ENCODE measurements at places on chromosomes 16 and 17.

- peak; percentile 56 for DNase-seq
Observed at GRCh38 chr16:14529010-14529669, 100.9 kb downstream of the PARN start.

- DNase-seq = no peak
Observed at GRCh38 chr16:77599793-77600415, 122.4 kb upstream of the NUDT7 start.

DNA sequence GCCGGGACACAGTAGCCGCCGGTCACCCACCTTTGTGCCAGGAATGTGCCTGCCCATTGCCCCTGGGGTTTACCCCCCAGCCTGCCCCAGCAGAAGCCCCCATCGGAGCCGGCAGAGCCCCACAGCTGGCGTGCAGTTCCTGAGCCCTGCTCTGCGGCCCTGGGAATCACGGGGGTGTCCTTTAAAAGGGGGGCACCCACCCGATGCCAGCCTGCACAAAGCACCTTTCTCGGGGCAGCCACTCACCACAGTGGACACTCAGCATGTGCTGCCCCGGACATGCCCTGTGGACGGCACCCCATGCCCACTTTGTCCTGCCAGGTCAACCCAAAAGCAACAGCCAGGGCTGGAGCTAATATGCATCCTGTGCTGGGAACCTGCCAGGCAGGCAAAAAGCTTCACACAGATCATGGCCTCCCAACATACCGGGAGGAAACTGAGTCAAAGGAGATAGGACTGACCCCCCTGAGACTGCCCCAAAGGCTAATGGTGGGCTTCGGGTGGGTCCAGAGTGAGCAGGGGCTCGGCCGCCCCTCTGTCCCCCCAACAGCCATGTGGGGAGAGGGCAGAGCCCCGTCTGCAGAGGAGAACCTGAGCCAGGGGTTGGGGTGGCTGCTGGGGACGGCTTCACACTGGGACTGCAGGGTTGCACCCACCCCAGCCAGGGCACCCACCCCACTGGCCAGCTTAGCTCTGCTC is 45.8 kb upstream of the ZC3H18 start:
- DNase-seq = no peak

GRCh38 chr17:4263282-4264215 is at the start of gene ANKFY1:
ANKFY1 (minus strand) TSS chr17:4263979; CDS start chr17:4263941, 38 bp downstream.
- peak; percentile 96 for DNase-seq

- DNase-seq = no peak
Observed at GRCh38 chr17:45009676-45010467, 41.6 kb downstream of the DCAKD start.

GRCh38 chr16:67923414-67924116 is 8.1 kb downstream of the CTRL start:
- DNase-seq = no peak

DNA sequence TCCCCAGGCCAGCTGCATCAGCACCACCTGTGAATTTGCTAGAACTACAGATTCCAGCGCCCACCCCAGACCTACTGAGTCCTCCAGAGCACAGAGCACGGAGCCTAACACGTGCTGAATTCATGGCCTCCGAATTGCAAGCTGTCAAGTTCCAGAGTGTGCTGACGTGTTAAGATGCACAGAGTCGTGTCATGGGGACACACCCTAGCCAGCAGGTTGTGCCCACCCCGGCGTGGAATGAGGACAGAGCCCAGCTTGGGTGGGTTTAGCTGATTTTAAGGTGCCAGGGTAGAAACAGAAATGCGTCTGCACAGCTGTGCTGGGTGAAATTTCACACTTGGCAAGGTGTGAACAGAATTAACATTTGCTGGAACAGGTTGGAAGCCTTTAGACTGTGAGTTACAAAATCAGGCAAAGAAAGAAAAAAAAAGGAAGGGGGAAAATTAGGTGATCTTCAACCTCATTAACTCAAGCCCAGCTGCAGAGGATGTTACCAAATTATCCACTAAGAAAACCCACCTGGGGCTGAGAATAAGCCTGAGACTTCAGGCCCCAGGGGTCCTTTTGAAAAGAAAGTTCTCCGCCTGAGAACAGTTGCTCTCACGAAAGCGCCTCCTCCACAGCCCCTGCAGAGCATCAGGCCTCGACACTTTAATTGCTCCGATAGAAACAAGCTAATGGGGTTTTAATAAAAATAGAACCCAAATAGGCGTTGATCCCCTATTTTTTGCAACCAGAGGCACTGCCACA is 27.1 kb downstream of the GINS3 start:
- DNase-seq = peak; percentile 64

GRCh38 chr17:8713878-8714277 is 30.8 kb downstream of the CCDC42 start:
- DNase-seq = no peak

- no peak for DNase-seq
Observed at GRCh38 chr17:68987966-68988365, 32.8 kb upstream of the ABCA8 start.

GRCh38 chr17:80104321-80104955 is 3.1 kb downstream of the GAA start:
- DNase-seq = no peak

DNA sequence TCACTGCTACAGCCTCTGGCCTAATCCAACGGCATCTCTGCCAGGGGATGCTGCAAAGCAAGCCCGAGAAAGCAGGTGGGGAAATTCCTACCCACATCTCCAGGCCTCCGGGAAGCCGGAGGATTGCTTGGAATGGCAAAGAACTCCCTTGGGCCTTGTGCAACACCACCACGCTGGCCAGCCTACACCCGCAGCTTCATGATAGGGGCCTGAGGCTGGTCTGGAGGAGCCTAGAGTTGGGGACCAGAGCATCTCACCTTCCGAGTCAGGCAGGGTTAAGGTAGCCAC is 20.3 kb downstream of the GGA3 start:
- DNase-seq = no peak

DNA sequence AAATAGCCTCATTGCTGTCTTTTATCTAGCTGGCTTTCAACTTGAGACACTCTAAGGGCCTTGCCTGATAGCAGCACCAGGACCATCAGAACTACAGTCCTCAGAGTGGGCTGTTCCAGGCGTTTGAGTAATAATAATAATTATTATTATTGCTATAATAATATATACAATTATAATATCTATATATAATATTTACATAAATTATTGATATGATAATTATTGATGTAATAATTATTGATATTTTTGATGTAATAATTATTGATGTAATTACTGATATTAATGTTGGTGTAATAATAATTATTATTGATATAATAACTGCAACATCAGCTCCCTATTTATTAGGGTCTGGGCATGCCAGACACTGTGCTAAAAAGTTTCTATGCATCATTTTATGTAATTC is 25.6 kb upstream of the CRHR1 start:
- no peak for DNase-seq

GRCh38 chr17:82696916-82697807 is 1.3 kb downstream of the RAB40B start:
- DNase-seq = no peak

DNA sequence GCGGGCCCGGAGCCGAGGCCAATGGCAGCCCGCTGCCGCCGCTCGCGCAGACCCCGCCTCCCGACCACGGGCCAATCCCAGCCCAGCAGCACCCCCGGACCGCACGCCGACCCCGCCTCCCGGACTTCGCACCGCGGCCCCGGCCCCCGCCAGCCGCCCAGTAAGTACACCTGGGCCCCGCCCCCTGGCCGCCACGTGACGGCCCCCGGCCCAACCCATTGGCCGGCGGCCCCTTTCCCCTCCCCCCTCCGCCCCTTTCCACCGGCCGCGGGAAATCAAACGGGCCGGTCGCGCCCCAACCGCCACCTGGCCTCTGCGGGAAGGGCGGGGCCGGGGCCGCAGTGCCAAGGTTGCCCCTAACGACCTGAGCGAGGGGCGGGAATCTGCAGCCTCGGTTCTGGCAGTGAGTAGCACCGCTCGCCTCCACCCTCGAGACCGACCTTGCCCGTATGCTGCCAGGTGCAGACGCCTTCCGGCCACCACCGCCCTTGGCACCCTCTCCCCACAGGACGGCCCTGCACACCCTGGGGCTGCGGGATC is at the start of gene YBX2:
YBX2 (minus strand) TSS at position 26 of the 540 bp plus-strand sequence. CDS start 139 bp downstream, outside the sequence.
- peak; percentile 85 for DNase-seq

DNA sequence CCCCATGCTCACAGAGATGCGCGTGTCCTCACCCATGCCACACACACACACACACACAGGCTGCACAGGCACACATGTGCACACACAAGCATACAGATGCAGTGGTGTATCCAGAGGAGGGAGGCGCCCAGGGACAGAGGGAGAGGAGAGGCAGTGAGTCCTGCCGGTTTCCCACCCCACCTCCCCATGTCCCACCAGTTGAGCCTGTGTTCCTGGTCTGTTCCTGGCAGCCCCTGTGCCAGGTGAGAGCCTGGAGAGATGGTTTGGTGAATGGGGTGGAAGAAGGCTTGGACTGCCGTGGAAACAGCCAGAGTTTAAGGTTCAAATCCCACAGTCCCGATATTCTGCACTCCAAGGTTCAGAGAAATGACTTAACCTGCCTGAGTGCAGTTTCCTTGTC is 10.2 kb upstream of the FADS6 start:
- no peak for DNase-seq

DNA sequence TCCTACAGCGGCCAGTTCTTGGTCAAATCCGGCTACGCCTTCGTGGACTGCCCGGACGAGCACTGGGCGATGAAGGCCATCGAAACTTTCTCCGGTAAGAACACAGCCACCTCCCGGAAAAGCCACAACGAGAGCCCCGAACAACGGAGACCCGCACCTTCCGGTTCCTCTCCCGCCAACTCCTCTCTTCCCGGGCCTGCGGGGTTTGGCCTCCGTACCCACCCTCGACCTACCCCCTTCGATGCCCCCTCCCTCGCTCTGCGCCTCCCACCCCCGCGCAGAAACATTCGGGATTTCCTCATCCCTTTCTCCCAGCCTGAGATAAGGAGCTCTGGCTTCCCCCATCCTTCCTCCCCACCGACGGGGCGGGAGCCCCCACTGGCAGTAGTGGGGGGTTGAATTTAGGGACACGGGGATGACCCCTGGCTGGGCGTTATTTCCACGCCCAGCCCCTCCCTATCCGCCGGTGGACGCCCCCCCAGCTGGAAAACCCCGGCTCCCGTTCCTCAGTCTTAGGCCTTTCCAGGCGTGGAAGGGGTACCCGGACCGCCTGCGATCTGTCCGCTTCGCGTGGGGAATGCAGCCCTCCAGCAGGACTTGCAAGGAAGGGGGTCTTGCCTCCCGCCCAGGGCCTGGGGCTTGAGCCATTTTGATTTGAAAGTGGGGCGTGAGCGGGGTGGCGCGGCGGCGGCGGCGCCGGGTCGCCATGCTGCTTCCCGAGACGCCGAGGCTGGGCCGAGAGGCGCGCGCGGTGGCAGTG is 822 bp downstream of the IGF2BP1 start:
- no peak for DNase-seq

DNA sequence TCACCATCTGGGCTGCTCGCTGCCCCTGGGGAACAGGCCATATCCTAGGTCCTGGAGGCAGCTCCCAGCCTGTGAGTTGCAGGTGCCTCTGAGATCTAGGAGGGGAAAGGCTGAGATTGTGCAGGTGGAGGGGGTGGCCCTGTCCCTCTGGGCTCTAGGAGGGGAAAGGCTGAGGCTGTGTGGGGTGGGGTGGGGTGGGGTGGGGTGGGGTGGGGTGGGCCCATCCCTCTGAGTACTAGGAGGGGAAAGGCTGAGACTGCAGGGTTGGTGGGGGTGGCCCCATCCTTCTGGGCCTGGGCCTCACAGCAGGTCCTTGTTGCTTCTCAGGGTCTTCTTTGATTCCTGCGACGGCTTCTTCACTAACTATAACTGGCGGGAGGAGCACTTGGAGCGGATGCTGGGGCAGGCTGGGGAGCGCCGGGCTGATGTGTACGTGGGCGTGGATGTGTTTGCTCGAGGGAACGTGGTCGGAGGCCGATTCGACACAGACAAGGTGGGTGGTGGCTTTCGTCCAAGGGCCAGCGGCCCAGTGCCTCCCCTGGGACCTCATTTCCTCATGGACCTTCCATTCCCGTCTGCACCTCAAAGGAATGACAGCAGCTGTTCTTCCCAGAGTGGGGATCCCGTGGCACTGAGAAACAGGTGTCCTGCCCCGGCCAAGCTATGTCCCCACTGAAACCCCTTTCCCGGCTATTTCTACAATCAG is 7.1 kb downstream of the ENGASE start:
- DNase-seq = no peak

DNA sequence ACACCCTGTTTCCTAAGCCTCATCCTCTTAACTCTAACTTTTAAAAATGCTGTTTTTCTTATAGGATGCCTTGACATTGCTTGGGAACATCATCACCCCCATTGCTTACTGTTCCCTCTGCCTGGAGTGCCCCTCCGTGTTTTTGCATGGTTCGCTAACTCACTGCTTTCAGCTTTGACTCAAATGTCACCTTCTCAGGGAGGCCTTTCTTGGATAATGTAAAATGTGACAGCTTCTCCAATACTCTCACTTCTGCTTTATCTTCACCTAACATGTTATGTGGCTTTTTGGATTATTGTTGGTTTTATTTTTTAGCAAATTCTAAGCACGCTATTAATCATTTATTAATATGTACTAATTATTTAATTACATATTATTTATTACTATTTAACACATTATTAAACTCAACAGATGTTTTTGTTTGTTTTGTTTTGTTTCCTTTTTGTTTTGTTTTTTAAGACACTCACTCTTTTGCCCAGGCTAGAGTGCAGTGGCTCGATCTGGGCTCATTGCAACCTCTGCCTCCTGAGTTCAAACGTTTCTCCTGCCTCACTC is 3.8 kb downstream of the CRYM start:
- DNase-seq = peak; percentile 46

- no peak for DNase-seq
Observed at GRCh38 chr16:65546353-65546791, 424.5 kb upstream of the CDH11 start.

DNA sequence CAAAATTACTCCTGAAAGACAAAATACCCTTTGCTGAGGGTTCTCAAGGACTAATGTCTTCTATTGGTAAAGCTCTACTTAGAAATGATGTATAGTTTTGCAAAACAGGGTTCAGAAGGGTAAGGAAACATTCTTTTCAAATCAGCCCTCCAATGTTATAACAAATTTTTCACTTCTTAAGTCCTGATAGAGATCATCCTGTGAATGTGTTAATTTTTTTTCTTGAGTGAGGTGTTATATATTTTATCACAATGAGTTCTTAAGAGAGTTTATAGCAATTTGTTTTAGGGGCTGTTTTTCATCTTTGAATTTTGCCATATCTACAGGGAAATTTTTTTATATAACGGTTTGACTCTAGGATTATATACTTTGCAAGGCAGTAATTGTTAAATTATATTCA is 29.5 kb downstream of the CYB5B start:
- DNase-seq = no peak

GRCh38 chr16:1965396-1966001 is 873 bp upstream of the RPS2 start:
- no peak for DNase-seq

- DNase-seq = peak; percentile 54
Observed at GRCh38 chr17:74923538-74924249, 379 bp upstream of the OTOP2 start.

DNA sequence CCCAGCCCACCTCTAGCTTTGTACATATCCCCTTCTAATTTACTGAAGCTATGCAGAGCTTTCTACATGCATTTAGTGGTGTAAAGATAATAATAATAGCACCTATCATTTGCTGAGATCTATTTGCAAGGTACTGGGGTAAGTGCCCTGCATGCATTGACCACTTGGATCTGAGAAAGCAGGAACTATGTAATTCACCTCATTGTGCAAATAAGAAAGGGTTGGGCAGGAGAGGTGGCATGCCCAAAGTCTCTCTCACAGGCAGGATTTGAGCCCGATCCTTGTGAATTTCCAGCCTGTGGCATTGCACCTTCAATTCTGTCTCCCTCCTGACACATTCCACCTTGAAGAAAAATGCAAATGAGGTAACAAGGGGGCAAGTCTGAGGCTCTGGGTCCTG is 352.3 kb upstream of the EEF2KMT start:
- DNase-seq = no peak
